ENCODE measurements at places on chromosomes 3 and 15. TPM values are rescaled to one million over a fixed set of nuclear protein-coding genes. Genes with fewer than 3 reads are reported as not detected.

- DNase-seq: no peak
Measured at GRCh38 chr3:181917027-181917426, 205.3 kb downstream of the SOX2 start.

- no peak for DNase-seq
Measured at GRCh38 chr15:99504823-99505551, 60.8 kb upstream of the MEF2A start.

GRCh38 chr3:190883973-190884832 lies 21.7 kb upstream of the GMNC start:
- DNase-seq: no peak

DNA sequence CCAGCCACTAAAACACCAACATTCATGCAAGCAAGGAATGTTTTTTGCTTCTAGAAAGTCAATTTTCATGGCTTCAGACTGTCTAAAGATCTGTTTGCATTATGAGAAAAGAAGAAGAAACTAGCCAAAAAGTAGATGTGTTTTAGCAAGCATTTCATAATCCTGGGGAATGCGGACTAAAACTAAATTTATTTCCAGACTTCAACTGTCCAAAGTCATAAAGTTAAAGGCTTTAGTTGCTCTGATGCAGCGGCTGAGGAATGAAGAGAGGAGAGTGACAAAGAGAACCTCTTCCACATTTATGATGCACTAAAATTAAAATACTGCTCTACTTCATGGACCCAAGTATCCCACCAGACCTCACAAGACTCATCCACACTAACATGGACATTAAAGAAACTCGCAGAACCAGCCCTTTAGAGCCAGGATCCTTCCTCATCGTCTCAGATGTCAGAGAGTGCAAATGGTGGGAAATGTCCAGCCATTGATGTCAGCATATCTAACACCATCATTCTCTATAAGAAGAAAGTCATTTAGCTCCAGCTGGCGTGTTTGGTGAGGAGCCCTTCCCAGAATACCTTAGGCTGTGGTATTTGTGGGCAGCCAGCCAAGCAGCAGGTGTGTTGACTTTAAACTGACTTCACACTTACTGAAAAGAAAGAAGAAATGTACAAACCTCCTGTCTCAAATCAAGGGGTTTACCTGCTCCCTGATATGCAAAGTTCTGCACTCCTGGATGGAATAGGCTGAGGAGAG lies 17.4 kb downstream of the FYCO1 start:
- no peak for DNase-seq

- no peak for DNase-seq
Measured at GRCh38 chr3:95343767-95344166, 1280.9 kb downstream of the NSUN3 start.

Gene PP2D1
- not detected for total RNA-seq
